Smooth muscle cell of trachea (primary cell): ENCODE measurements at places on chromosomes 5 and 9. TPM values are rescaled to one million over a fixed set of nuclear protein-coding genes. Genes with fewer than 3 reads are reported as not detected.

CDH10 gene
- total RNA-seq: under 0.01 and 0.83 TPM in 2 replicates

INSL4 gene
- total RNA-seq: not detected in 2 replicates

TEX48 gene
- not detected in 2 replicates for total RNA-seq

C9 gene
- total RNA-seq: under 0.01 TPM in 1 of 2 replicates, not detected in the other

PHF24 gene
- under 0.01 TPM in 1 of 2 replicates, not detected in the other for total RNA-seq

CER1 gene
- not detected in 2 replicates for total RNA-seq

TMED9 gene
- total RNA-seq: 163 and 218 TPM in 2 replicates

PCDHGA1 gene
- 1.3 and 2.3 TPM in 2 replicates for total RNA-seq

WDR38 gene
- not detected in 2 replicates for total RNA-seq

PCDH12 gene
- 0.15 and 0.17 TPM in 2 replicates for total RNA-seq

SPATA31A3 gene
- total RNA-seq: not detected in 2 replicates

SNCAIP gene
- under 0.01 and 0.66 TPM in 2 replicates for total RNA-seq

SPATA31A7 gene
- total RNA-seq: not detected in 2 replicates

PDLIM4 gene
- 43.3 and 96.6 TPM in 2 replicates for total RNA-seq

GABRA1 gene
- total RNA-seq: not detected in 2 replicates

ARSI gene
- 12.1 and 18.9 TPM in 2 replicates for total RNA-seq

CMYA5 gene
- total RNA-seq: 6.0 and 11.2 TPM in 2 replicates

PCDHGB5 gene
- 27.9 and 40.4 TPM in 2 replicates for total RNA-seq

SLIT3 gene
- total RNA-seq: 4.1 and 15.9 TPM in 2 replicates

SLCO4C1 gene
- total RNA-seq: not detected in 2 replicates

SLC2A6 gene
- total RNA-seq: 13.2 and 14.1 TPM in 2 replicates

CSF2 gene
- 0.17 TPM in 1 of 2 replicates, not detected in the other for total RNA-seq

IL5 gene
- total RNA-seq: not detected in 2 replicates

CCL19 gene
- total RNA-seq: not detected in 2 replicates

CCDC192 gene
- total RNA-seq: not detected in 2 replicates

TMEM174 gene
- not detected in 2 replicates for total RNA-seq
